Dorsolateral prefrontal cortex (tissue), 122 donors: ENCODE measurements at places on chromosomes 2 and 18.

DNA sequence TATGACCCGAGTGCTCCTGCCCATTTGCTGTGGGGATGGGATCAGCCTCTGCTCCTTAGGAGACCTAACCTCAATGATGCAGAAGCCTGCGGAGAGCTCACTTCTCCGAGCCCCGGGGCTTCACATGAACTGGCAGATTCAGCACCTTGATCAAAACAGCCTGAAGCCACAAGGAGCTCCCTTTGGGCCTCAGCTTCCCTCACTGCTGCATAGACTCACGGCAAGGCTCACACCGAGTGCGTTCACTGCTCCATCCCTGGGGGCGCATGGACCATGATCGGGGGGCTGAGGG, 33.0 kb downstream of the CRACDL start:
- no peak for DNase-seq

GRCh38 chr2:53826030-53826410, 33.7 kb downstream of the GPR75 start:
- DNase-seq = no peak

- no peak for DNase-seq
Measured at GRCh38 chr2:26717362-26717761, 24.8 kb downstream of the KCNK3 start.

- DNase-seq = no peak
Measured at GRCh38 chr2:98654699-98655495, 46.5 kb downstream of the UNC50 start.

DNA sequence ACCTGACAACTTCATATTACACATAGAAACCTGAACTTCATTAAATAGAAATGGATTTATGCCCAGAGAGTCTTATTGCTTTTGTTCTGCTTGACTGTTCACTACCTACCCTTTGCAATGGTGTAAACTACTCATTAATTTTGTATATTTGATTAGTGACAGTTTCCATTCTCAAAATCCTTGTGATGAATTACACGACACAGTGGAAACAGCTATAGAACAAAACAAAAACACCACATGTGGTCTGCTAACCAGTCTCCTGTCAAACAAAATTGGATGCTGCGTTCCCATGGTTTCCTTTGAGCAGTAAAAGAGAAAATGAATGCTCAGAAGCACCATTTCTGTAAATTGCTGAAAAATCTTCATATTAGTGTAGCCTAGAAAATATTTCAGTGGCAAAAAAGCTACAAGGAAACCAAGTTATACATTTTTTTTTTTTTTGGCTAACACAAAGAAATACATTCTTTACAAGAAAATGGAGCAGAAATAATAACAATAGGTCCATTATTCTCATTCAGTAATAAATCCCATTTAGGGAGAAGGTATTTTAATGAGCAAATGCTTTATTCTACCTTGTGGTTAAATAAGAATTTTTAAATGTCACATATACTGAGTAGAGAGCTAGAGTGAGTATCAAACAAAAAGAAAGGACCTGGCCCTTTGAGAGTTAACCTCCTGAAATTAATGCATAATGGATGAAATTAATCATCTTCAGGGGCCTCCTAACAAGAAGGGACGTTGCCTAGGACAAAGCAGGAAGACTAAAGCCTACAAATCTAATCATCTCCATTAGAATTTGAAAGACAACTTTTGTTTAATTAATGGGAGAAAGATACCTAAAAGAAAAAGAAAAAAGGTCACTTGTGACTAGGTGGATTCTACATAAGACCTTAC, 355.1 kb upstream of the ZC3H15 start:
- no peak for DNase-seq

GRCh38 chr2:31688282-31688681, 107.5 kb upstream of the SRD5A2 start:
- no peak for DNase-seq

DNA sequence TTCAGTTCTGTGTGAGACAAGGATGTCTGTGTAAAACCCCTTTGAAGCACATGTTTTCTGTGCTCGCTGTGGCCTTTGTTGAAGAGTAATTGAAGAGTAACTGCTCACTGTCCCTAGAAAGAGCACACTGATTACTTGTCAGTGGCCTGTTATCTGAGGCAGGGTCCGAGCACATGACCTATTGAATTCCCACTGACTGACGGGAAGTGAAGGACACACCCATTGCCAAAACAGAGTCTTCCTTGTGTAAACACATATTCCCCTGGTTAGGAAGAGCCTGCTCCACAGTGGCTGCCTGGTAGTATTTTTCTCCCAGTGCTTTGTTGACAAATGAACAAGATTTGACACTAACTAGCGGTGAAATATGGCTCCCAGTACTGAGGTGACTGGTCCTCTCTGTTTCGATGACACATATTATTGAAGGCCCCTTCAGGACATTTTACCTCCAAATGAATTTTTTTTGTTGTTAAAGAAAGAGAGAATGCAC, 148.5 kb upstream of the GYPC start:
- no peak for DNase-seq

DNA sequence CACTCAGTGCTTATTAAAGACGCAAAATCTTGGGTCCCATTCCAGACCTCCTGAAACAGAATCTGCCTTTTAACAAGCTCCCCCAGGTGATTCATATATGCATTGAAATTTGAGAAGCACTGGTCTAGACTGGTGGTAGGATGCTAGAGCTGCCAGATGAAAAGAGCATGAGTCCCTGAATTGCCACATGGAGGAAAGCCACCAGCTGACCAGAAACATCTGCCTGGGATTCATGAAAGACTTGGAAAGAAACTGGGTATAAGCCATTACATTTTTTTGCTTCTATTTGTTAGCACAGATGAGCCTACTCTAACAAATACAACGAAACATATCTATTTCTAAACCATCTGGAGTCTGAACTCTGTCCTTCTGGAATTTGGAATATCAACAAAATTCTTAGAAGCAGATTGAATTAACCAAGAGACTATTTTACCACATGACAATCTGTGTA, 228.9 kb downstream of the RBM43 start:
- no peak for DNase-seq
